ENCODE measurements at places on chromosomes 4 and X. TPM values are rescaled to one million over a fixed set of nuclear protein-coding genes. Genes with fewer than 3 reads are reported as not detected.

DNA sequence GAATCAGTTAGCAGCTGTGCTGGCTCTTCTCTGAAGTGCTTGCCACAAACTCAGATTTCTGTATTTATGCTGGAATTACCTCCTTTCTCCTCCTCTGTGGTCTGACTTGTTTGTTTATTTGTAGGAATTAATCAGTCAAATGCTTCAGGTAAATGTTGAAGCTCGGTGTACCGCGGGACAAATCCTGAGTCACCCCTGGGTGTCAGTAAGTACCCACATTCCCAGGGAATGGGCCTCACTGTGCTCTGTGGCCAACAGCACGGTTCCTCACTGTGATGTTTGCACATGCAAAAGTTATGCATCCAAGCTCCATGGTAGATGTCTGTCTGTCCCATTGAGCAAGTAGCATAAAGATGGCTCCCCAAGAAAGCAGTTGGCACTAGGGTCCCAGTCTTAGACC is 169.9 kb downstream of the DCLK2 start:
- DNase-seq = peak; percentile 38

GRCh38 chr4:15479089-15479912 is 9.6 kb downstream of the CC2D2A start:
- peak; percentile 87 for DNase-seq

GRCh38 chrX:70477734-70478075 is 33.1 kb downstream of the DLG3 start:
- DNase-seq = no peak

The NKX6-1 gene
- 1.1 TPM for total RNA-seq

The SMR3B gene
- total RNA-seq = not detected

GRCh38 chrX:103513476-103514108 is 5.7 kb downstream of the RAB40A start:
- DNase-seq = no peak

The HTR2C gene
- not detected for total RNA-seq

The MAGEA8 gene
- not detected for total RNA-seq

DNA sequence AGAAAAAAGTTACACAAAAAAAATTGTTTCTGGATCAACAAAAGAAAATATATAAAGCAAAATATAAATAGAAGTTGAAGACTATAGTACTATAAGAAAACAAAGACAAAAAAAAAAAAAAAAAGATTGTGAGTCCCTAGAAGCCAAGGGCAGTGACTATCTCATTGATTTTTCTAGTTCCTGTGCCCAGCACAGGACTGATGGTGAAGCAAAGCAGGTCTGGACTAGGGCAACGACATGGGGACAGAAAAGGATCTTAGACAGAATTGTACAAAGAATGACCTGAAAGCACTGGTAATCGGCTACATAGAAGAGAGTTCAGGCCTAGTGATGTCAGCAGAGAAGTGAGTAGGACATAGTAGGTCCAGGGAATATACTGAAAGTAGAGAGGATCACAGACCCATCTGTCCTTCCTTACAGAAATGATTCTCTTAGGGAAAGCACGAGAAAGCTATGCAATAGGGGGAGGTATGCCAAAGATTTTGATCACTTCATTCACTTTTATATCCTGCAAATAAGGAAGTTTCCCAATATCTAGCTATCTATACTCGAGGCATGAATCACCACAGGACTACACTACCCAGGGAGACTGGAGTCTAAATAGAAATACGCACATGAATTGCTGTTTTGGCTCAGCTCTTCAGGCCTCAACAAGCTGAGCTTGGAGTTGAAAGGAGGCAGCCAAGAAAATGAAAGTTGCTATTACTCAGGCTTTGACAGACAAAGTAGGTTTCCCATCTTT is 230.9 kb upstream of the GPC4 start:
- peak; percentile 71 for DNase-seq

- peak; percentile 83 for DNase-seq
Measured at GRCh38 chr4:8403173-8403753, 37.3 kb downstream of the ACOX3 start.

The VCX3A gene
- total RNA-seq = not detected

DNA sequence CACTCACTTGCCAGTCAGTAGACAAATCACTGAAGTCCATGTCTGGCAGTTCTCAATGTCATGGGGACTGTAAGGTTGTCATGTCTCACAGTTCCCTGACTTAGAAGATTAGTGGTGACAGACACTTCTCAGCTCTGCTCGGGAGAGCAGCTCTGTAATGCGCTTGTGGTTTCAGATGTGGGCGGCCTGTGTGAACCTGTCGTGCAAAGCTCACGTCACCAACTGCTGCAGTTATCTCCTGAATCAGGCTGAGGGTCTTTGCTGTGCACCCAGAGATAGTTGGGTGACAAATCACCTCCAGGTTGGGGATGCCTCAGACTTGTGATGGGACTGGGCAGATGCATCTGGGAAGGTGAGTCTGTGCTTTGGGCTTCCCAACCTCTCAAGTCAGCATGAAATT is at the start of gene IL9R:
IL9R (plus strand) TSS at position 261 of the 400 bp plus-strand sequence; CDS start at position 325, 64 bp downstream.
- DNase-seq = no peak

- no peak for DNase-seq
Measured at GRCh38 chrX:56802428-56802827, 73.4 kb downstream of the NBDY start.

GRCh38 chr4:8225706-8226443 is 26.8 kb downstream of the SH3TC1 start:
- no peak for DNase-seq

GRCh38 chr4:80231180-80231579 is 33.9 kb downstream of the PRDM8 start:
- DNase-seq = no peak

GRCh38 chr4:128134925-128135324 is 73.8 kb downstream of the LARP1B start:
- DNase-seq = no peak

GRCh38 chr4:127632420-127633403 is at the start of gene INTU:
Gene INTU, plus strand, starts transcription at chr4:127632957. Its CDS starts 78 bp downstream, at chr4:127633035.
- DNase-seq = peak; percentile 97

The ZNF674 gene
- total RNA-seq = 7.2 TPM

DNA sequence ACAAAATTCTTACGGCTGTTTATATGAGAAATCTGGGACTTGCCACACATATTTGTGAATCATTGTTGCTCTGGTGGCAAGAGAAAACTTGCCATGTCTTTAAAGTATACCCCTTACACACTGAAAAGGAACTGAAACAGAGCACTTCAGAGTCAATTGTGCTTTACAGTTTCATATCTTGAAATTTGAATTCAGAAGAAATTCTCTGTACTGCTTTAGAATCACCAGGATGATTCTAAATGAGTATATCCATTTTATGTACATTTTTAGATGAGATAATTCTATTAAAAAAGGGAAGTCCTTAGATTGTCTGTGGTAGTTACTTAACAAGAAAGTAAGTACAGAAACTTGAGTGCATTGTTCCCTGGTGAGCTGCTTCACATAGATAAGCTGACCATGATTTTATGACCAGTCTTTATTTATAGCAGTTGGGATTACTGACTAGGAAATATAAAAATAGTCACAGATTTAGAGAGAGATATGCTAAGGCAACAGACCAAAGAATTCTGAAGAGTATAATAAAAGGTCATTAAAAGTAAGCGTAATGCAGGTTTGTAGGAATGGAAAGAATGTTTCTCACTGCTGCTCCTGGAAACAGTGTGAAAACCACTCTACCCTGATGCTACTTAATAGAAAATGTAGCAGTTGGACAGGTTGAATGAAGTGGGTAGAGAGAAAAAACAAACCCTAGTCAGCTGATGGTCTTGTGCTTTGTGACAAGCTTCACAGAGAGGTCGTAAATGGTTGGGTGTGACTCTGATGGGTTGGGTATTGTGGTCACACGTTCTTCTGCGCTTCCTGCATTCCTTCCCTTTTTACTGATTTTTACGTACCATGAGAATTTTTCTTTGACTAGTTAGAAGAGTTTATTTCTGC is 41.0 kb downstream of the FNIP2 start:
- DNase-seq = no peak

The ENPEP gene
- total RNA-seq = not detected

DNA sequence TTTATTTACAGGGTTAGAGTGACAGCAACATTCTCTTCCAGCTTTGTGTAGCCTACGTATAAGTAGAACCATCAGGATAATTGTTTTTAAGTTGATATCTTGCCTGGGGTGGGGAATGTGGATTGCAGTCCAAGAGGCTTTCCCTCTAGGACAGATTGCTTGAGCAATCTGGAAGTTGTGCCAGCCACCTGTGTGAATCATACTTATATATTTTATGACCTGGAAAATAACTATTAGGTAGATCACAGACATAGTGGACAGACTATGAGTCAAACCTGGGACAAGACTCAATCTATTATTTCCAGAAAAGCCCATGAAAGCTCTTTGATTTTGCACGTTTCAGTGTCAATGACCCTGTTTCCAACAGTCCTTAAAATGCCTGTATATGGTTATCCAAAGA is 98.9 kb downstream of the TLL1 start:
- DNase-seq = peak; percentile 84

DNA sequence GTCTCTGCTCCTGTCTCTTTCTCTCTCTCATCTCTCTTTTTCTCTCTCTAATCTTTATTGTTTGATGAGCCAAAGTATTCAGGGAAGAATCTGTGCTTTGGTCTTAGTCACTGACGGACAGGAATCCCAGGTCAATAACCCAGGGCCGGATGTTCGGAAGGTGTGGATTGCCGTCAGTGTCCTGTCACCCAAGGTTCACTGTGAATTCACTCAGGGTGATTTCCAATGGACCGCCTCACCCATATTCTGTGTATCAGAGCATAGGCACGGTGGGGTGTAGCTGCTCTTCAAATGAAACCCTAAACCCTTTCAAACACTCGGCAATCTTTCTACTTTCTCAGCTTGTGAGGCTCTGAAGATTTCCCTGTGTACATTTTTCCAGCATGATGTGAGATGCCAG is 144.6 kb upstream of the GPC4 start:
- no peak for DNase-seq

GRCh38 chr4:129974730-129975129 is 878.8 kb downstream of the C4orf33 start:
- no peak for DNase-seq

- DNase-seq = no peak
Measured at GRCh38 chrX:39862963-39863362, 234.8 kb downstream of the BCOR start.

The TIMM8A gene
- total RNA-seq = 14.9 TPM

The COMMD8 gene
- 21.3 TPM for total RNA-seq

The NEUROG2 gene
- total RNA-seq = not detected

DNA sequence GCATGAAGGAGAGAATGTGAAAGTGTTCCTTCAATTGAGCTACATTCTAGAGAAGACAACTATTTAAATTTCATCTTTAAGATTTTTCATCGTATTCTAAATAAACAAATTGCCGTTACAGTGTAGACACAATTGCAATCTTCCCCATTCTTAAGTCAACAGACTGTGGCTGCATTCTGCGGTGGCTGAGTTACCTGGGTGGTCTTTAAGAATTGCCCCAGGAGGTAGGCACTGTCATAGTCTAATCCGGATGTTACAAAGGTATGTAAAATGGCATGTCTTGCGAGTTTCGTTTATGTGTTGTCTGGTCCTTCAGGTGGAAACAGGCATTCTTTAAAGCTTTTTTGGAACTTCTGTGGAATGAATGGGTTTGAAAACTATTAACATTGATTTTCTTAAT is 586.1 kb upstream of the PITX2 start:
- no peak for DNase-seq

DNA sequence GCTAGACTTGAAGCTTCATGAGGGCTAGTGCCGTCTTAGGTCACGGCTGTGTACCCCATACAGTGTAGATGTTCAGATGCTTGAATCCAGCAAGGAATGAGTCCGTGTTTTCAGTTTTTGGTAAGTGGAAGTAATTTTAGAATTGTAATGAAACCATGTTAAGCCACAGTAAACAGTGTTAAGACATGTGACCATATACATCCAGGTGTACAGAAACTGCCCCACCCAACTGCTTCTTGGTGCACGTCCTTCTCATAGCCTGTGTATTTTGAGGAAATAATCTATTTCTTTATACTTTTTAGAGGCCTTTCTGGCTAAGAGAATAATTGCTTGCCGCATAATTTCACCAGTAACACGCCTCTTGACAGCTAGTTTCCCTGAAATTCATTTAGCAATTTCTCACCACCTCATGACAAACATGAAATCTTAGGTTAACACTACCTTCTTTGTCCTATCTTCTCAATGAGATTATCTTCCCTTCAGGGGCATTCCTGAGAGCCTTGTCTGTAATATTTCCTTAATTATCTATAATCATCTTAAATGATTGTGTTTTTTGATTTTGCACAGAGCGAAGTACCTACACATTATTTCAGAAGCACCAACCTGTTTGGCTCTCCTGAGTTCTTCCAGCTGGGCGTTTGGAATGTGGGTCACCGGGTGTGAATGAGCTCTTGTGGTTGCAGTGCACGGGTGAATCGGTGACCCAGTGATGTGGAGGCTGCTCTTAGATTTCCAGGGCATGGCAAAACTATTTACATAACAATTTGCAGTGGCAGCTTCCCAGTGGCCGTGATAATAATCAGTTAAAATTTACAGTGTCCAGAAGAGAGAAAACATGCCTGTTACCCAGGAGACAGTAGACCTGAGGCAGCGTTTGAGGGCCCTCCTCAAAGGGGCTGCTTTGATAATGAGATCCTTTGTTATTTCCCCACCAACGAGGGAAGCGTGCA is 50.2 kb upstream of the TADA2B start:
- DNase-seq = no peak

DNA sequence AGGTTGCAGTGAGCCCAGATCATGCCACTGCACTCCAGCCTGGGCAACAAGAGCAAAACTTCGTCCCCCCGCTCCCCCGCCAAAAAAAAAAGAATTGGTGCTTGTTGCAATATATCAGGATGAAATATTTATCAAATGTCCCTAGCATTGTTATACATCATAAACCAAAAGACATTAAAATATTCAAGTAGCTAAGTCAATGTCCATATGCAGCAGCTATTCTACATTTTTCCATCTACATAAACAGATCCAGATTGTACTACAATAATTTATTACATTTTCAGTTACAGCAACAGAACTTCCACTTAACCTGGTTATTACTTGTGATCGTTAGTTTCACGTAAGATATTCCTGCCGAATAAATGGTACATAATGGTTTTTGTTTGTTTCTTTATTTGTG is 64.1 kb downstream of the ARAP2 start:
- no peak for DNase-seq

DNA sequence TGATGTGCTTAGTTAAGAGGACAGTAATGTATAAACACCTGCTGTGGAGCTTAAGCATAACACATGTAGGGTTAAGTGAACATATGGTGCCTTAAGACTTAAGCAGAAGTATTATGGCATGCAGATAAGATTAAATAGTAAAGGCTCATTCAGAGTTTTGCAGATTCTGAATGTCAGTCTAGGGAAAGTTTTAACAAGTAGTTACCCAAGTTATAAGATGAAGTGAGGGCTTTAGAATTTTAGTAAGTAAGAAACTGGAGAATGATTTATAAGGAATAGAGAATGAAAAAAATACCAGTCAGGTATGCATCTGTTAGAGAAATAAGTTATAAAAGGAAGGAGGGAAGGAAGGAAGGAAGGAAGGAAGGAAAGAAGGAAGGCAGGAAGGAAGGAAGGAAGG is 902.1 kb downstream of the TRAM1L1 start:
- DNase-seq = no peak

- no peak for DNase-seq
Measured at GRCh38 chr4:142574306-142574705, 271.8 kb downstream of the INPP4B start.

GRCh38 chr4:40289366-40290188 is 45.6 kb upstream of the CHRNA9 start:
- DNase-seq = no peak

All from MCF 10A (cell line).